ENCODE measurements at places on chromosomes 1 and 21. TPM values are rescaled to one million over a fixed set of nuclear protein-coding genes. Genes with fewer than 3 reads are reported as not detected.

The S100A2 gene
- polyA plus RNA-seq, result 9.7 TPM

The IFNLR1 gene
- polyA plus RNA-seq, result 4.4 TPM

The MAN1C1 gene
- polyA plus RNA-seq, result 14.5 TPM

The SPATA1 gene
- polyA plus RNA-seq, result 3.7 TPM

The OR2T35 gene
- polyA plus RNA-seq, result not detected

The TNN gene
- polyA plus RNA-seq, result 3.0 TPM

The ANP32E gene
- polyA plus RNA-seq, result 123 TPM

The SEMA6C gene
- 34.6 TPM for polyA plus RNA-seq

The PLA2G2C gene
- polyA plus RNA-seq, result 0.21 TPM

The CHI3L1 gene
- 14.1 TPM for polyA plus RNA-seq

The VANGL2 gene
- polyA plus RNA-seq, result 43.9 TPM

The INKA2 gene
- 2.2 TPM for polyA plus RNA-seq

The LRRC3 gene
- 4.7 TPM for polyA plus RNA-seq

The DIO1 gene
- polyA plus RNA-seq, result 3.8 TPM

The VSIG8 gene
- 1.2 TPM for polyA plus RNA-seq

The KCNA3 gene
- polyA plus RNA-seq, result 0.17 TPM

The LIPI gene
- polyA plus RNA-seq, result 0.08 TPM

The USH2A gene
- polyA plus RNA-seq, result 0.41 TPM

The PAX7 gene
- not detected for polyA plus RNA-seq

The UMODL1 gene
- 0.05 TPM for polyA plus RNA-seq

The C1orf141 gene
- polyA plus RNA-seq, result not detected

The NR5A2 gene
- 2.3 TPM for polyA plus RNA-seq

The TEDDM1 gene
- polyA plus RNA-seq, result 0.07 TPM

The TGFBR3 gene
- 109 TPM for polyA plus RNA-seq

The AMY2A gene
- polyA plus RNA-seq, result not detected

The KCNH1 gene
- polyA plus RNA-seq, result 0.33 TPM

The FAM151A gene
- 25.1 TPM for polyA plus RNA-seq

The PI4KB gene
- 67.5 TPM for polyA plus RNA-seq

The SH2D1B gene
- 0.13 TPM for polyA plus RNA-seq

The TRAF5 gene
- 27.7 TPM for polyA plus RNA-seq

The LMX1A gene
- polyA plus RNA-seq, result not detected

The KCNJ9 gene
- polyA plus RNA-seq, result 0.14 TPM

The TSACC gene
- 0.57 TPM for polyA plus RNA-seq

The PTCH2 gene
- polyA plus RNA-seq, result 7.4 TPM

The SPATA17 gene
- 14.9 TPM for polyA plus RNA-seq

The SPRR2D gene
- polyA plus RNA-seq, result not detected

The C8A gene
- polyA plus RNA-seq, result not detected

The CLCA2 gene
- not detected for polyA plus RNA-seq

The NID1 gene
- polyA plus RNA-seq, result 168 TPM

The RPL11 gene
- 2,707 TPM for polyA plus RNA-seq

The HSPB7 gene
- 3.4 TPM for polyA plus RNA-seq

The CR1 gene
- 18.2 TPM for polyA plus RNA-seq

The CRYAA gene
- not detected for polyA plus RNA-seq

The KIAA1614 gene
- polyA plus RNA-seq, result 11.4 TPM

The HSD3B1 gene
- 0.36 TPM for polyA plus RNA-seq

The FNDC5 gene
- polyA plus RNA-seq, result 40.6 TPM

The MIGA1 gene
- 24.9 TPM for polyA plus RNA-seq

The GBP7 gene
- polyA plus RNA-seq, result 0.17 TPM

The ERMAP gene
- polyA plus RNA-seq, result 21.5 TPM

The AJAP1 gene
- 1.0 TPM for polyA plus RNA-seq

Measured in left renal cortex interstitium (tissue), 4 donors.